ENCODE measurements at places on chromosomes 6 and 20.
A peak's percentile ranks its signal among the peaks of the same experiment; 100 is the strongest.

- no peak for DNase-seq
Measured at GRCh38 chr20:12528591-12529041, 480.2 kb upstream of the SPTLC3 start.

DNA sequence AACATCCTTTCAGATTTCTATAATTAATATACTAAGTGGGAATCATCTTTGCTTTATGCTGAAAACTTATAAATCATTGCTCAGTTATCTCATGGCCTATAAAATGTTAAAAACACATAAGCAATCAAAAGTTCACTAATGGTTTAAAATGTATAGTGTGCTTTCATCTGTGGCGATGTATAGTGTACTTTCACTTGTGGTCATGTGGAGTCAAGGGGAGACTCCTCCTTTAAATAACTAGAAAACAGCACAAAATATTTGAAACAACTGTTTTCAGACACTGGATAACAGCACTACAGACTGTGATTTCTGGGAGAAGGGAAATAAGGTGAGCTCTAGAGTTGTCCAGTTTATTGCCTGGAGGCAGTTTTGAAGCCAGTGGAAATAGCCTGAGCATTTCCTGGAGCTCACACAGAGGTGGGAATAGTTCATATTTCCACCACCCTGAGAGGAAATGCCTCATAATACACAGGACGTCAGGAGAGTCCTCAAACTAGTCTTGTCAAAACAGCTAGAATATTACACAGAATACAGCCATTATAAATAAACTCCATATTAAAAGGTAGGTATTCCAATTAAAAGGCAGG, 89.4 kb downstream of the CEP162 start:
- DNase-seq: no peak

GRCh38 chr6:45494416-45495135, 116.8 kb upstream of the SUPT3H start:
- no peak for DNase-seq

GRCh38 chr6:149840345-149841075, 23.6 kb downstream of the LRP11 start:
- peak; percentile 45 for DNase-seq

GRCh38 chr20:42024653-42025052, 406.5 kb upstream of the CHD6 start:
- DNase-seq: no peak

GRCh38 chr6:116370760-116371119, at the start of gene DSE:
Gene DSE (plus strand): TSS chr6:116370947. CDS start chr6:116399251, 28,304 bp downstream.
- DNase-seq: no peak

DNA sequence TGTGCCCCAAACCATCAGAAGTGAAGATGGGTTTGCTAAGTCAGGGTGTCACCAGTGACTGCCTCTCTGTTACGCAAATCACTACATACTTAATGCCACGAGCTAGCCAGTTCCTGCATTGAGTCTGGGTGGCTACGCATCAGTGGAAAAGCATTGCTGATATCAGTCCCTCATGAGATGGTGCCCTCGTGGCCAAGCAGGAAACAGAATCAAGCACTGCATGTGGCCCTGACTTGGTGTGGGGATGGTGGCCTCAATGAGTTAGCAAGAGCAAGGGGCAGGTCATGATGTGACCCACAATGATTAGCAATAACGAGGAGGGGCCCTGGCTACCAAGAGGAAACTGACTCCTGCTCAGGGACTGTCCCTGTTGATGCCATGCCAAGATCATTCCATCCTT, 51.6 kb upstream of the FNDC1 start:
- DNase-seq: no peak

DNA sequence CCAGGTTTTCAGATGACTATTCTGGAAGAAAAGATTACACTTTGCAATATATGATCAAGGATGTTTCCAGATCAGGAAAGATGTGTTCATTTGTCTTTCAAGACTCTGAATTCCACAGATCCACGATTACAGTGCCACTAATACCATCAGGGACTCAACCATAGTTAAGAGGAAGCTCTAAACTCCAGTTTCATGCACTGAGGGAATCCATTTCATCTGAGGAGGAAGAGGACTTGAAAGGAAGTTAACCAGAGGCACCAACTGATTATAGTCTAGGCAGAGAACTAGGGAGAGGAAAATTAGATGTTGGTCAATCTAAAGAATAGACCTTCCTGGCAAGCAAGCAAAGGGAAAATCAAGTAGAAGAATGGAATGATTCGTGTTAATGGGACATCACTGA, 218.3 kb upstream of the PRDM1 start:
- no peak for DNase-seq

GRCh38 chr6:122406187-122406586, 6.7 kb downstream of the HSF2 start:
- DNase-seq: no peak

- no peak for DNase-seq
Measured at GRCh38 chr6:162181111-162181510, 546.5 kb downstream of the PRKN start.

DNA sequence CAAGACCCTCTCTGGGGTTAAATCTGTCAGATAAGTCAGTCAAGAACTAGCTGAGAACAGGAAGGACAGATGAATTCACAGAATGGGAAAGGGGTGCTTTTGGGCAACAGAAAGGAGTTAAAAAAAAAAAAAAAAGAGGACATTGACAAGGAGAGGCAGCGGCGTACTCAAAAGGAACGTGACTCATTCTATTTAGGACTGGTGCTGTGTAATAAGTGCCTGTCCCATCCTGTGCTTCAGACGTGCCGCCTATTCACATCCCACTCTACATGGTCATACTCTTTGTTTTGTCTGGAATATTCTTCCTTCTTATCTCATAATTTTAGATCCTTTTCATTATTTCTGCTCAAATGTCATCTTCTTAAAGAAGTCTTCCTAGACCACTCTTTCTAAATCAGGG, 101.1 kb upstream of the EMILIN3 start:
- no peak for DNase-seq

- no peak for DNase-seq
Measured at GRCh38 chr6:16204653-16205376, 33.6 kb upstream of the GMPR start.

DNA sequence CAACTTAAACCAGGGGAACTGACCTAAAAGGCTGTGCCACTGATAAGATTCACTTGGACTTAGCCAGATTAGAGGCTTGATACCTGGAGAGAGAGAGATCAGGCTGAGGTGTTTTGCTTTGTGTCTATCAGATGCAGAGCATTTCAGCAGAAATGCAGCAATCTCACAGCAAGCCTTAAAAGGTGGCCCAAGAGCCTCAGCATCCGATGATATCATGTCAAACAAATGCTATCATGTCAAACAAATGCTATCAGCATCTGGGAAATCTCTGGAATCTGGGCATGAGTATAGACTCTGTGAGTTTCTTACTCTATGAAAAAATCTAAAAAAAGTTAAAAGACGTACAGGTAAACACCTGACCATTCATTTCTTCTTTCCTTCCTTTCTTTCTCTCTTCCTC, 718.9 kb downstream of the EYS start:
- DNase-seq: no peak

DNA sequence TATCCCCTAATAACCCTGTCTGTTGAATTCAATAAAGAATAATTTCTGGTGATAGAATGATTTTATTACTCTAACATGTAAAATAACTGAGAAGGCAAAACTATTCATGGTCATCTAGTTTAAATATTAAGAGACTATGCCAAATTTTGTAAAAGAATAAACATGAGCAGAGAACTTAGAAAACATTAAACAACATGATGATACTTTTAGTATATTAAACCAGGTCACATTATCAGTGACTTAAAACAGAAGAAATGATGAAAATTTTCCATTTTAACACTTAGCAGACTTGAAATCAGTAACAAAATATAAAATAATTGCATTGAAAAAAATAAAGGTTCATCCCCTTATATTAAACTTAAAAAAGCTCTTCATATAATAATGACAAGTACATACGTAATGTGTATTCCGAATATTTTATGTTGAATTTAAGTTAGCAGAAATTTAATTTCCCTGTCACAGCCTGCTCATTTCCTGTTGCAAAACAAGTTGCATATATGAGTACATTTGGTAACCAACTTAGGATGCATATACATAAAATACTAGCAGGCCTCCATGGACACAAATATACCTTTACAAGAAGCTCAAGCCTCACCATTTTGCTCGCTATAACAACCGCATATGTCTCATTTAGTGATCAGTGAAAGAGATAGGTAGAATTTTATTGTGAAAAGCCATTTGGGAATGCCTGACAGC, 40.6 kb downstream of the DTNBP1 start:
- no peak for DNase-seq

DNA sequence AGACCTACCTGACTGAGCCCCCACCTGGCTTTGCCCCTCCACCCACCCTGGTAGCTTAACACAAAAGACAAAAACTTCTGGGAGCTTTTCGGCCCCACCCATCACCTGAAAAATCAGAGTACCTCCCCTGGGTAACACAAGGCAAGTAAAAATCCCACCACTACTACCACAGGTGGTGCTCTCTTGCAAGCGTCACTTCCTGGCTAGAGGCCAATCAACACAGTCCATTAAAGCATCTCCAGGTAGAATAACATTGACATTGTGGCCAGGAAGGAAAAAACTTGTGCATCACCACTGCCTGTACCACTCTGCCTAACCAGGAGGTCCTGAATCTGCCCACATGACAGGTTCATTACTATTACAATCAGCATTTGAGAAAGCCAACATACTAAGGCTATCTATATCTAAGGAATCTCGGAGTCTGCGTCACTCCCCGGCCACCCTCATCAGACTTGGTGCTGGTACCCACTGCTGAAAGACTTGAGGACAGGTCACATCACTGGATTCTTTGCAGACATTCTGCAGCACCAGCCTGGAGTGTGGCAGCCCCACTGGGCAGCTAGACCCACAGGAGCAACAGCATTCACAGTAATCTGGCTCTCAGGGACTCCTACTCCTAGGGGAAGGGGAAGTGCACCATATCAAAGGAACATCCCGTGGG, 125.9 kb downstream of the CDK19 start:
- no peak for DNase-seq

- no peak for DNase-seq
Measured at GRCh38 chr6:170114956-170115855, 175.7 kb downstream of the DLL1 start.

GRCh38 chr6:111979633-111980032, 74.3 kb upstream of the CCN6 start:
- no peak for DNase-seq

DNA sequence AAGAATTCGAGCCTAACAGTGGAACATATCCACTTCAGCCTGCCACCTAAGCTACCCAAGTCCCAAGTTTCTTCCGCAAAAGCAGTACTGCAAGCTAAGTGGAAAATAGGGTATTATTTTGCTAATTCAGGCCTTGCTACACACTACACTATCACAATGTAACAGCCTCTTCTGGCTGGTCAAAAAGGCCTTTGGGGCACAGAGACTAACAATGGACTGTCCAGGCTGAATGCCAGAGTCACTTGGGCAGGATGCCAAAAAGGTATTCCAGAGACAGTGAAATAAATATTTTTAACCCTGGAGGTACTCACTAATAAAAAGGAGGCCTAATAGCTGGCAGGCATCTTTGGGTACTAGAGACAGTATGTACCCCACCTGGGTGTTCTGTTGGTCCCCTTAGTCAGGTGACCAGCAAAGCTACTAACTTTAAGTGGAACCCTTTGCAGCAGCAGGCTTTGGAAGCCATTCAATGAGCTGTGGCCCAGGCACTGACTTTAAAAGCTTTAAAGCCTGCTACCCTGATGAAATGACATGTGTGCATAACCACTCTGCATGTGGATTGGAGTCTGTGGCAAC, 692.1 kb downstream of the HTR1B start:
- no peak for DNase-seq

- DNase-seq: no peak
Measured at GRCh38 chr6:108632441-108632840, 71.7 kb downstream of the FOXO3 start.

- no peak for DNase-seq
Measured at GRCh38 chr6:82987416-82987815, 78.2 kb downstream of the UBE3D start.

DNA sequence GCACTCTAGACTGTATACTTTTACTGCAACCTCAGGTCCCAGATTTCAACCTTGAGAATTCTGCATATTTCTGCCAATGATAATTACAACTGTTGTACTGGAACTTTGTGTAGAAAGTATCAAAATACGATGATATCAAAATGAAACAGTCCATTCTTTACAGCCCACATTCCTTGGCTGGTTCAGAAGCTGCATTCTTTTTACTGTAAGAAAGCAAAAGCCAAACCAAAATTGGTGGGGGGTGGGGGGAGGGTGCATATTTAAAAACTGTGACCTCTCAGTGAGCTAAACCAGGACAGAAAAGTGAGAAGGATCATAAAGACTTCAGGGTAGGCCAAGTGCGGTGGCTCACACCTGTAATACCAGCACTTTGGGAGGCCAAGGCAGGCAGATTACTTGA, 41.8 kb upstream of the UBR2 start:
- DNase-seq: no peak

DNA sequence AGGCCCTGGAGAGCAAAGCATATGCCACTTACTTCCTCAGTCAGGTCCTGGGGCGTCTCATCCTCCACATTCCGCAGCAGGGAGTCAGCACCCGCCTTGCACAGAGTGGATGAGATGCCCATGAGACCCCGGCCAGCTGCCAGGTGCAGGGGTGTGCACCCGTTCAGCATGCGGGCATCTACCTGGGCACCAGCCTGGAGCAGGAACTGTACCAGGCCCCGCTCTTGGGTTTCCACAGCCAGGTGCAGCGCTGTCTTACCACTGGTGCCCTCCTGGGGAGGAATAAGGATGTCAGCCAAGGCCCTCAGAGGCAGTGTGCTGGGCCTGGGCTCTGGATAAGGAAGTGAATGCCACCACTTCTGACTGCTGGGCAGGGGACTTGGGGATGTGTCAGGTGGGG, 2.7 kb upstream of the SLC35B2 start:
- DNase-seq: no peak

GRCh38 chr20:21982559-21982958, 277.1 kb downstream of the PAX1 start:
- DNase-seq: no peak

DNA sequence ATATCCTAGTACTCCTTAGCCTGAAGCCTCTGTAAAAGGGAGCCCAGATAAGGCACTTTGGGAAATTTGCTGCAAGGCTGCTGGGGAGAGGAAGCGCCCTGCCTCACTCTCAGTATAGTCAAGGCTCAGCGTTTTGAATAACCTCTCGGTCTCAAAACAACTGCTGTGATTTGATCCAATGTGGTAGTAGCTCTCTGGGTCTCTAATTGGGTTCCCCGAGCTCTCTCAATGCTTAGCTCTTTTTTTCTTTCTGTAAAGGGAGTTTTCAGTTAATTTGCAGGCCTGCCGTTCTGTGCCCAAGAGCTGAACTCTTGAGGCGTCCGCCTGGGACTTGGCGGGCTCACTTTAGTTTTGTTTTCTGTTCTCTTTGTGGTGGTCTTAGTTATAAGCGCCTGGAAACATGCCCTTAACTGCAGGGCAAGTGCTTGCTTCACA, 41.2 kb downstream of the ZHX3 start:
- DNase-seq: no peak

All from stimulated activated CD4-positive, alpha-beta T cell treated with anti-CD3 and anti-CD28 coated beads, Interleukin-15, amount 100 ng/mL, for 48 hours (primary cell).